Caki2 (cell line): ENCODE measurements at places on chromosomes 2 and 18. TPM values are rescaled to one million over a fixed set of nuclear protein-coding genes. Genes with fewer than 3 reads are reported as not detected.
A peak's percentile ranks its signal among the peaks of the same experiment; 100 is the strongest.

The ECEL1 gene
- 1.0 TPM in 1 of 2 replicates, not detected in the other for total RNA-seq

The CCDC85A gene
- total RNA-seq: 0.54 and 0.70 TPM in 2 replicates

The MARCHF7 gene
- 62.0 and 74.2 TPM in 2 replicates for total RNA-seq

The AGXT gene
- total RNA-seq: not detected in 2 replicates

The LCT gene
- not detected in 2 replicates for total RNA-seq

The CD28 gene
- total RNA-seq: not detected in 2 replicates

The LYPD6 gene
- total RNA-seq: 9.3 and 12.2 TPM in 2 replicates

The NCOA1 gene
- 0.26 and 3.1 TPM in 2 replicates for total RNA-seq

DNA sequence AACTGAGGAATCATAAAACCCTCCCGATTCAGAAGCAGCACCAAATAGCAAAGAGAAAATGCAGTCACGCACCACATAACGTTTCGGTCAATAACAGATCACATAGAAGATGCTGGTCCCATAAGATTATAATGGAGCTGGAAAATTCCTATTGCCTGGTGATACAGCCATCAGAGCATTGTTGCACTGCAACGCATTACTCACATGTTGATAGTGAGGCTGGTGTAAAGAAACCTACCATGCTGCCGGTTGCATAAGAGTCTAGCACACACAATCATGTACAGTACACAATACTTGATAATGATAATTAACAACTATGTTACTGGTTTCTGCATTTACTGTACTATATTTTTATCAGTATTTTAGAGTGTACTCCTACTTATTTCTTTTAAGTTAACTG, 32.5 kb downstream of the RNF152 start:
- no peak for DNase-seq

DNA sequence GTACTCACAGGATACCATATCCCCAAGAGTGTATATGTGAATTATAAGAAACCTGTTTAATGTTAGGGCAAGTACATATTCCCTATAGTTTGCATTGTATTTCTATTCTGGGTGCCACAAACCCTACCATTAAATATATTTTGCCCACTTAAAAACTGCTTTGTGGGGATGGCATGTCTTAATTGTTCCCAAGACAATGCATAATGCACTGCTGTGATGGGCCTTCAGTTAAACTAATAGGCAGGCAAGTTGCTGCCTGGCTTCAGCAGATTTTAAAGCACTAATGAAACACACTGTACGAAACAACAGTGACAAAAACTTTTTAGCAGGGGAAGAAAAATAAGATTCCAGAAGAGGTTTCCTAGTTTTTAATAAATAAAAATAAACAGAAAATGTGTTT, 104.8 kb upstream of the VRK2 start:
- no peak for DNase-seq

DNA sequence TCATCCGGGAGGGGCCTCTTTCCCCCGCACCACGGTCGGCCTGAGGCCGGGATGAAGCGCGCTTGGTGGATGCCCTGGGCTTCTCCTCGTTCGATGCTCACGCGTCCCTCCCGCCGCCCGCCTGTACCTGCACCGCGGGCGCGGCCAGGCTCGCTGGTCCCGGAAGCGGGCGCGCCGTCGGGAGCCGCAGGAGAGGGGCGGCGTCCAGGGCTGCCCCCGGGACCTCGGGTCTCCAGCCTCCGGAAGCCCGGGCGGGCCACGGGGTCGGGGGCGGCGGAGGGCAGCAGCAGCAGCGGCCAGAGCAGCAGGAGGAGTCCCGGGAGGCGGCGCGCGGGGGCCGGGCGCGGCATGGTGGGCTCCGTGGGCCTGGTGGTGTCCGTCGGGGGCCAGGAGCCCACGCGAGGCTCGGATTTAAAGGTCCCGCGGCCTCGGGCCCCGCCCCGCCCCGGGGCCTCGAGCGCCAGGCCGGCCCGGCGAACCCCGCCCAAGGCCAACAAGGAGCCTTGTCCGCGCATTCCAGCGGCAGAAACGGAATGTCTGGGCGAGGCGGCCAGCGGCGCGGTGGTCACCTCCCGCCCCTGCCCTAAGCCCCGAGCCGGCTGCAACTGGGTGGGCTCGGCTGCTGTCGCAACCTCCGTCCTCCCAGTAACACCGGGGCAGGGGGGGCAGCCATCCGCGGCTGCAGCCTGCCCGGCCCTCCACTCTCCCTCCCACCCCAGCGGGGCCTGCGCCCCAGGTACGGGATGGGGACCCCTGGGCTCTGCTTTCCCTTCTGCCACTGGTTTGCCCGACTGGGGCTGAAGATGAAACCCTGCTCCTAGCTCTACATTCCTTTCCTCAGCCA, at the start of gene MATN3:
Gene MATN3 (minus strand): TSS at position 387 of the 844 bp plus-strand sequence. CDS start 37 bp downstream, at position 350.
- peak; percentile 25 for DNase-seq

DNA sequence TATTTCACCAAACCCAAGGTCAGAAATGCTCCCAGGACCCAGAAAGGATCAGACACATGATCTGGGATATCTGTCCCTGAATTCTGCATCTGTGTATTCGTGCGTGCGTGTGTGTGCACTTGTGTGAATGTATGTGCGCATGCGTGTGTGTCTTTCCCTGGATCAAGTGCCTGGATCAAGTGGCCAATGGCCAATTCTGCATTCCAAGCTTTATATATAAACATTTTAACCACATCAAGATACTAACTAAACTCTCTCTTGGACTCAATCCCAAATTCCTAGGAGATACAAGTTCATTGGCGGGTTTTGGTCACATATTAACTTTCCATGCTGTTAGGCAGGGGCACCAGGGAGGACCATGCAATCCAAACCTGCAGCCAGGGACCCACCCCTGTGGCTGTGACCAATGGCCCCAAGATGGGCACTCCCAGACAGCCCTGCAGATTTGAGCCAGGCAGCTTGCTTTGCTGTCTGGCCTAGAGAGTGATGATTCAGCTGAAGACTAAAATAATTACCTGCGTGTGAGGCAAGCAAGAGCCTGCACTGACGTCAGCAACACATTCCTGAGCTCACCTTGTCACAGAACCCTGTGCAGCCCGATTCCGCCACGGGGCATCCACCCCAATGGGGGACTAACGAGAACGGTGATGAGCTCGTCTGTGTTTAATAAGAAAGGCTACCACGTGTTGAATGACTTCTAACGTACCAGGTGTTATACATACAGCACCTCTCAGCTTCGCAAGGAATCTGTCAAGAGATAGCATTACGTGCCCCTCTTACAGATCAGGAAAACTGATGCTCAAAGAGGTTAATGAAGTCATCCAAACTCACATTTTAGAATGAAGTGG, 45.3 kb upstream of the ROCK2 start:
- DNase-seq: peak; percentile 100

- no peak for DNase-seq
Observed at GRCh38 chr2:191197096-191197495, 46.3 kb upstream of the STAT4 start.

GRCh38 chr2:109446278-109447131, 167.3 kb downstream of the SEPTIN10 start:
- DNase-seq: no peak

DNA sequence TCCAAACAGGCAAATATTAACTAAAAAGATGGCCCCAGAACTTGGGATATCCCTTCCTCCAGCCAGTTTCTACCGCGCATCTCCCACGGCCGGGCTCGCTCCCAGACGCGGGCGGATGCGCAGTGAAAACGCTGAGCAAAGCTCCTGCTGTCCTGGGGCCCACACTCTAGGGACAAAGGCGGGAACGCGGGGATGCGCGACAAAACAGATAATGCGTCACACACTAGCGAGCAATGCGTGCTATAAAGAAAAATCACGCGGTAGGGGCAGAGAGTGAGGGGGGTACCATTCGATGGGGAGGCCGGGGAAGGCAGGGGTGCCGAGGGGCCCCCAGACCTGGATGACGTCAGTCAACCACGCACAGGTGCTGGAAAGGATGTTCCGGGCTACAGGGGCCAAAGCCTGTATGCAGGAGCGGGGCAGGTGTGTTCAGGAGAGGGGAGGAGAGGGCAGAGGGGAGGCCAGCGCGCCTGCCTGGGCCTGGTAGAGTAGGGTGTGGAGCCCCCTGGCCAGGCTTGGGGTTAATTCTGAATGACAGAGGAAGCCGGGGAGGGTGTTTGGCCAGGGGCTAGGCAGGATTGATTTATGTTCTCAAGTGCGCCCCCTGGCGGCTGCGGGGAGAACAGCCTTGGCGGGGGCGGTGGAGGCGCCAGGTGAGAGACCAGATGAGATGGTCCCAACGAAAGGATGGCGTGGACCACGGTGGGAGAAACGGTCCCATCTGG, 14.9 kb upstream of the ITM2C start:
- DNase-seq: no peak

GRCh38 chr2:3170792-3171455, 206.7 kb downstream of the EIPR1 start:
- DNase-seq: no peak

DNA sequence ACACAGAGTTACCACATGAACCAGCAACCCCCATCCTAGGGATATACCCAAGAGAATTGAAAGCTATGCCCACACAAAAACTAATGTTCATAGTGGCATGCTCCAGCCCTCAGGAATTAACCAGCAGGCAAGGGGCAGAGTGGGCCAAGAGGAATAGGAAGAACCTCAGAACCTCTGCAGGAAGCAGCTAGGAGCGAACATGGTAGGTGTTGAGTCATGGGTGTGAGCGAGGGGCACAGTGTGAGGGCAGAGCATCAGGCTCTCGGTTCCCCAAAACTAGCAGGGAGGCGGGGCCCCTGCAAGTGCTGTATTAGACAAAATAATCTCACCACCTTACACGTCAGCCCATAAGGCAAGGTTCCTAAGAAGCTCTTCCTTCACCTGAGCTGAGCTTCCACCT, 5.6 kb upstream of the RUFY4 start:
- no peak for DNase-seq

DNA sequence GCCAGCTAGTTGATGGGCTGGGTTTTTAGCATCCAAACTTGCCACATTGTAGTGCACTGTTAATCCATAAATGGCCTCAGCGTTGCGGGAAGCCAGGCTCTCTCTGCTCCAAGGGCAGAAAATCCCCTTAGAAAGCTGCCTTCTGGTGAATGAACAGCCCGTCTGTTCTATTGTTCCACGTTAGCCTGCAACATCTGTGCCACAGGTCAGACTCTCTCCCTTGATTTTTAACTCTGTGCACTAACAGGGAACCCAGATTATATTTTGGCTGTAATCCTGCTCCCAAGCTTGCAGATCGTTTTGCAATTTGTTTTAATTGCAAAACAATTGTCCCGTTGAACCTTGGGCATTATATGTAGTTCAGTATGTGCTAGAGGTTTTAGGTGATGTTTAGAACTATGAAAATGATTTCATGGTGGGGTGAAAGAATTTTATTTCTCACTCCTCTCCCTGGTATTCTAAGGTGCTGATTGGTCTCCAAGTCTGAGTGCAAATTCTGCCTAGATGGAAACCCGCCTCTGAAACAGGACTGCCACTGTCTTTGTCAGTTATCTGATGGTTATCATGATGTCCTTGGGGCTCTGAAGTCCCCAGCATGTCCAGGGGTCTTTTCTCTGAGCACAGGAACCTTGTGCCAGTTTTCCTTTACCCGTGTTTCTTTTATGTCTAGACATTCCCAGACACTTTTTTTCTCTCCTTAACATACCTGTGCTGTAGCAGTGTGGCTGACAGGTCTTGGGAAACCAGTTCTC, 106.6 kb downstream of the MAP4K4 start:
- DNase-seq: no peak

GRCh38 chr18:6323319-6323889, 91.3 kb downstream of the L3MBTL4 start:
- no peak for DNase-seq

DNA sequence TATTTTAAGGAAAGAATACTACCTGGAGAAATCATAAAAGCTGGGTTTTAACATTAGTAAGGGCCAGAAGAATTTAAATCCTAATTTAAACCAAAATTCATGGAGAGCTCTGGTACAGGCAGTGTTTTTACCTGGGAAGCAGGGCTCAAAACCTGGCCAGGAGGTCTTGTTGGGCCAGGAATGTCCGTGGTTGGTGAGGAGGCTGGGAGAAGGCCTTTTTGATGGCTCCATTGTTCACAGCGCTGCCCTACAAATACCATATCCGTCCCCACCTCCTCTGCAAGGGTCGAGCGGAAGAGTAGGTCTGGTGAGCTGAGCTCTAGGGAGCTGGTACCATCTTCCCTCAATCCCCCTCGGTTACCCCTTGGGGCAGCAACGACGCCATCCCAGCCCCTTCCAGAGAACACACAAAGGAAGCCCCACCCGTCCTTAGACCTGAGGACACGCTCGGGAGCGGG, 10.9 kb upstream of the HOXD1 start:
- DNase-seq: no peak

DNA sequence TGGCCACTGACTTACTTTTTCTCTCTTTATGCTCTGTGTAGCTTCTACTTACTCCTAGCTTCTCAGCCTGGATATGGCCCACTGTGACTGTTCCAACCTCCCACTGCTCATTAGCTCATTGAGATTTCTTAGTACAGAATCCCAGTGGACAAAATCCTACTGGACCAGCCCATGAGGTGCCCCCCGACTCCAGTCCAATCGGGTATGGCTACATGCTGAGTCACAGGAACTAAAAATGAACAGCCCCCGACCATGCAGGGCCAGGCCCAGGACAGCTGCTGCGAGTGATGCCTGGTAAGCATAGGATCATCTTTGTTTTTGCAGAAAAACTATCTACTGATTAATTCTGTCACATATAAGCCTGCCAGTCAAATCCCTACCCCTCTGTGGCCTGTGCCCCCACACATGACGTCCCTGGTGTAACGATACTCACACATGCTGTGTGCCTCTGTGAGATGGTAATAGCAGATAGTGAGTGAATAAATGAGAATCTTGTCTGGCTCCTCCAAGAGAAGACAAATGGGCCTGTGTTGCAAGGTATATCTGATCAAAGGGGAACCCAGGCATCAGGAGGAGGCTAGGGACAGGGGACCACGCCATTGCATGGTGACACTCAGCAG, 85.9 kb upstream of the KLF7 start:
- no peak for DNase-seq

GRCh38 chr18:25123438-25124232, 228.3 kb downstream of the ZNF521 start:
- DNase-seq: no peak

DNA sequence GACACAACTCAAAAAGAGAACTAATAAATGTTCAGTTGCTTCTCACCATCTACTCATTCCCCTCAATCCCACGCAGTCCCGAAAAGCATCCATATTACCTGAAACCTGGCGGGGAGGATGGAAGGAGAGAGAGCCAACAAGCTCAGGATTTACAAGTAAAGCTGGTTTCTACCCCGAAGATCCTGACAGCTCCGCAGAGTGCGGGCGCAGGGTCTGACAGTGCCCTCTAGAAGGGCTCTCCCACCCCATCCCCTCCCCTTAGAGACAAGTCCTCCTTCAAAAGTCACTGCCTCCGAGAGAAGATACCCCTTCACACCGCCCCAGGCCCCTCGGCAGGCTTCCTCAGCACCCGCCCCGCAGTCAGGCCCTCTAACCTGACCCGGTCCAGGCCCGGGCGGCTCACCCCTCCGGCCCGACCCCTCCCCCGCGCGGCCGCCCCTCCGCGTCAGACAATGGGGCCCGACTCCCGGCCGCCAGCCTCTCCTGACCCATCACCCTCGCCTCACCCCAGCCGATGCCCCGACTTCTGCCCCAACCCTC, 550 bp downstream of the RAB1A start:
- no peak for DNase-seq

GRCh38 chr2:98608116-98608961, at the start of the genes COA5 and UNC50:
Gene COA5 (minus strand): TSS chr2:98608512. CDS start chr2:98608405, 107 bp downstream.
Gene UNC50 (plus strand): TSS chr2:98608589. CDS start chr2:98609760, 1,171 bp downstream.
- DNase-seq: peak; percentile 89

GRCh38 chr2:62524293-62524941, 18.4 kb upstream of the TMEM17 start:
- DNase-seq: no peak
